ENCODE measurements at places on chromosomes 5 and 9.

DNA sequence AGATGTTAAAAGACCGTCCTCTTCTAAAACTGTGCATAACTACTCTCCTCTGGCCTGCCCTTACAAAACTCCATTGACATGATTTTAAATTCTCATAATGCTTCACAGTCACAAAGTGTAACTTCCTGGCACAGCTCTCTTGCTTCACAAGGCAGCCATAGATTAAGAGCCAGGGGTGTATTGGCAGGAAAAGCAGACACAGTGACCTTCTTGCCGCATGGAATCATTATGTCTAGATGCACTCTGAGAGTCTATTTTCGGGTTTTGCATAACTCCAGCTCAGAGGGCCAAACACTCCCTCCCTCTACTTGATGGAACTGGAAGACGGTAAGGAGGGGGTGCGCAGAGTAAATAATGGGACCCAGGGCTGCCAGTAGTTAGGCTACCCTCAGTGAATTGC, 110.1 kb downstream of the MARCHF3 start:
- DNase-seq = no peak

DNA sequence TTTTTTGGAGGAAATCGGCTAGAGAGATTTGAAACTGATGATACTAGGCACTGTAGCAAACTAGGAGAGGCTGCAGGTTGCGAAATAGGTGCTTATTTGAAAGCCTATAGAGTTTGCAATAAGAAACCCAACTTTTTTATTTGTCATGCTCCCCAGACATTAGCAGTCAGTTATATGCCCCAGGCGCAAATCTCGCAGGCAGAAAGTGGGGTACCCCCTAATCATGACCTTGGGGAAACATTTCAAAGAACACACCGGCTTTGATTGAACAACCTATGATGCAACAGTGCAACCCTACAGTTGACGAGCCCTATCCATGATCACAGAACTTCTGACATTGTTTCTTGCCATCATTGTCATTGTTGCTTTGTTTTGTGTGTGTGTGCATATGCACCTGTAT, 510.5 kb downstream of the RAB3C start:
- no peak for DNase-seq

DNA sequence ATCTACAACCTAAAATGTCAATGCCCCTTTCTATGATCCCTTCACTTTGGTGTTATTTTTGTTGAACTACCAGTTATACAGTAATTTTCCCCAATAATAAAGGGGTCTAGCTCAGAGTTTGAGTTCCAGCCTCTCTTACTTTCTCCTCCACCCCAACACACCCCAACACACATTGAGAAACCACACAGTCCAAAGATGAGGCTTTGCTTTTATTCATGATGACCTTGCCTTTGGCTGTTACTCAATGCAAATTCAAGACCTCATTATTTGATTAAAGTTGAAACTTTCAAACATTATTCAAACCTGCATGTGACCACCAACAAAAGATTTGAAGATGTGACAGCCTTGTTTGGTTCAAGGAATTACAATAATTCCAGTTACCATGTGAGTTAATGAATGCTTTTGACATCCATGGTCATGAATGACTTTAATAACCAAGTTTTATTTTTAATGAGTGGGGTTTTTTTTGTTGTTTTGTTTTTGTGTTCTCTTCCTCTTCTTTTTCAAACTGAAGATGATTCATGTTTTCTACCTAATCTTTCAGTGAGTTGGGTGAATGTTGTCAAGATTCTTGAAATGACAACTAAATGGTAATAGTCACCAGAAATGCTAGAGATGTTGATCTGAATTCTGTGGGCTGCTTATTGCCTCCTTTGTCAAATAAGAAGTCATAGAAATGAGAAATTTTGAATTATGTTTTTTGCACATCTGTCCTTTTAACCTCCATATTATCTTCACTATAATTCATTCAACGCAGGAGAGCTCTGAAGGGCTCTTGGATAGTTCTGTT, 106.0 kb downstream of the HACD4 start:
- DNase-seq = no peak

DNA sequence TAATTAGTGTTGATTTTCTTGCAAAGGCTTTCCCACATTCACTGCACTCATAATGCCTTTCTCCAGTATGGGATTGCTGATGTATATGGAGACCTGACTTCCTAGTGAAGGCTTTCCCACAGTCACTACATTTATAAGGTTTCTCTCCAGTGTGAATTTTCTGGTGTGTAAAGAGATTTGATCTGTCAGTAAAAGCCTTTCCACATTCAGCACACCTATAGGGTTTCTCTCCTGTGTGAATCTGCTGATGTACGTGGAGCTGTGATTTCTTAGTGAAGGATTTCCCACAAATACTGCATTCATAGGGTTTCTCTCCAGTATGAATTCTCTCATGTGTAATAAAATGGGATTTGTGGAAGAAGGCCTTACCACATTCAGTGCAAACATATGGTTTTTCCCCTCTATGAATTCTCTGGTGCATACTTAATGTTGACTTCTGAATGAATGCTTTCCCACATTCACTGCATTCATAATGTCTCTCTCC, 31.1 kb downstream of the ZNF484 start:
- DNase-seq = no peak

DNA sequence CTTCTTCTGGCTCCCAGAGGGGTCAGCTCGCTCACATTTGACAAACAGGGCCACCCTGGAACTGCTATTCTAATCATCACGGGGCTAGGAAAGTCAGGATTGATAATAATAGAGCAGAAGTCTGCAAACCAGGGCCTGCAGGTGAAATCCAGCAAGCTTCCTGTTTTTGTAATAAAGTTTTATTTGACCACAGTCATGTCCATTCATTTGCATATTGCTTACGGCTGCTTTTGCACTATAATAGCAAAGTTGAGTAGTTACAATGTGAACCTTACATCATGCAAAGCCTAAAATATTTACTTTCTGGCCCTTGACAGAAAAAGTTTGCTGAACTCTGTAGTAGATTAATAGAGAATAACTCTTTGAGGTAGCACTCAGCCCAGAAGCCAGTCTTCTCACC, 63.2 kb upstream of the CTXN3 start:
- no peak for DNase-seq

DNA sequence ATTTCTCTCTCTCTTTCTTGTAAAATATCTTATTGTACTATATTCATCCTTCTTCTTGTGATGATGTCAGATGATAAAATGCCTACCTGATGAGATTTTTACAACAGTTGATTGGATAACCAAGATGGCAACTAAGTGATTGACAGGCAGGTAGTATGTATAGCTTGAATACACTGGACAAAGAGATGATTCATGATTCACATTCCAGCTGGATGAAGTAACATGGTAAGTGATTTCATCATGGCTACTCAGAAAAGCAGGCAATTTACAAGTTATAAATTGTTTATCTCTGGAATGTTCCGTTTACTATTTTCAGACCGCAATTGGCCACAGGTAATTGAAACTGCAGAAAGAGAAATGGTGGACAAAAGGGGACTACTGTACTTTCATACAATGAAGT, 1471.7 kb upstream of the C9orf72 start:
- no peak for DNase-seq

- no peak for DNase-seq
Measured at GRCh38 chr5:111583758-111584203, 71.4 kb upstream of the STARD4 start.

- no peak for DNase-seq
Measured at GRCh38 chr5:37838933-37839341, 904 bp downstream of the GDNF start.

DNA sequence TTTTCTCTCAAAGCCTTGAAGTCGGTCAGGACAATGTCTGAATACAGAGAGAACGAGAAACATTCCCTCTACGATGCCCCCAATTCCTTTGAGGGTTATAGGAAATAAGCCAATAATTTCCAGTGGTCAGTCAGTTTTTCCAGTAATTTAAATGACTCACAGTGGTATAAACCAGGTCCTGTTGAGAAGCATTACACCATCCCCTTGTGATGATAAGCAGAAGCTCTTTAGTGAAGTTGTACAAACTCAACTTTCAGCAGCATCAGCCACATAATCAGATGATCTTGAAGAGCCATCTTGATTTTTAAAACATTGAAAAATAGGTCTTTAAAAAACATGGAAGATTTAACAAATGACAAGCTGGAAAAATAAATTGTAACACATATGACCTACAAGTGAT, 173.9 kb upstream of the ZNF462 start:
- no peak for DNase-seq

- DNase-seq = no peak
Measured at GRCh38 chr9:130598188-130598587, 18.8 kb downstream of the FUBP3 start.

DNA sequence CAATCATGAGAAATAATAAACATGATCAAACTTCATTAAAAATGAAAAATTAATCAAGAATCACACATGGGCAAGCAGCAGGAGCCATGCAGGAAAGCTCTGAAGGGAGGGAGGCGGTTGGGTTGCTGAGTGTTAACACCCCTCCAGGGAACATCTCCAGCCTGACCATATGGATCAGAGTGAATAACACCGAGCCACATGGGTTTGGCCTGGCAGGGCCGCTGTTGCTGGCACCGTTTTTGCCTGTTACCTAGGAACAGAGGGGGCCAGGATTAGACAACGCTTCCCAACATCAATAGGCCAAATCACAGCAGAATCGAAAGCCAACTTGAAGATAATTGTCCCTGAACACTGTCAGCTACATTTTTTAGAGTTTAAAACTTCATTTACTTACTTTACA, 160.2 kb downstream of the DENND1A start:
- DNase-seq = no peak

DNA sequence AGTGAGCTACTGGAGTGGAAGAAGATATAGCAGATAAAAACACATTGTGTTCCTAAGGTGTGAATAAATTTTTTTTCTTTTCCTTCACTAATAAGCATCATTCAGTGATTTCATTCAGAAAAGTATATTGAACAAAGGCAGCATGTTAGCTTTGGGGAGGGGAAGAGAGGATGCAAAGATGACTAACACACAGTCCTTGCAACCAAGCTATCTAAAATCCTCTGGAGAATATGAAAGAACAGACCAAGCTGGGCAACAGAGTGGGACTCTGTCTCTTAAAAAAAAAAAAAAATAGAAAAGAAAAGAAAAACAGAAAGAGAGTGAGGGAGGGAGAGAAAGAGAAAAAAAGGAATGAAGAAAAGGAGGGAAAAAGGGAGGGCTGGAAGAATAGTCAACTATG, 22.3 kb upstream of the OMD start:
- no peak for DNase-seq

DNA sequence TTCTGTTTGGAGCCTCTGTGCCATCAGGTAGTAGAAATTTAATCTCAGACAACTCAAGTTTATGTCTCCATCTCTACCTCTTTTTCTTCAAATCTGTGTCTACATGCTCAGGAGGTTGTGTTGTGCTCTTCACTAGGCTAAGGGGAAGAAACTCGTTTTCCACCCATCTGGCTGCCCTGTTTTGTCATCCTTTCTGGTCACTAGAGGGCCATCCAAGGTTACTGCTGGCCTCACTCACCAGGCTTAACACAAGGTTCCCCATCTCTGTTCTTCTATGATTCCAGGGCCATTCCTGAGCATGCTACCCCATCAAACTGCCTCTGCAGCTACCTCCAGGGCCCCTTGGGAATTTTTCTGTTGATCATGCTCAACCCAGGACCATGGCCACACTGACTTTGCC, 213.3 kb upstream of the FBXL7 start:
- DNase-seq = no peak

DNA sequence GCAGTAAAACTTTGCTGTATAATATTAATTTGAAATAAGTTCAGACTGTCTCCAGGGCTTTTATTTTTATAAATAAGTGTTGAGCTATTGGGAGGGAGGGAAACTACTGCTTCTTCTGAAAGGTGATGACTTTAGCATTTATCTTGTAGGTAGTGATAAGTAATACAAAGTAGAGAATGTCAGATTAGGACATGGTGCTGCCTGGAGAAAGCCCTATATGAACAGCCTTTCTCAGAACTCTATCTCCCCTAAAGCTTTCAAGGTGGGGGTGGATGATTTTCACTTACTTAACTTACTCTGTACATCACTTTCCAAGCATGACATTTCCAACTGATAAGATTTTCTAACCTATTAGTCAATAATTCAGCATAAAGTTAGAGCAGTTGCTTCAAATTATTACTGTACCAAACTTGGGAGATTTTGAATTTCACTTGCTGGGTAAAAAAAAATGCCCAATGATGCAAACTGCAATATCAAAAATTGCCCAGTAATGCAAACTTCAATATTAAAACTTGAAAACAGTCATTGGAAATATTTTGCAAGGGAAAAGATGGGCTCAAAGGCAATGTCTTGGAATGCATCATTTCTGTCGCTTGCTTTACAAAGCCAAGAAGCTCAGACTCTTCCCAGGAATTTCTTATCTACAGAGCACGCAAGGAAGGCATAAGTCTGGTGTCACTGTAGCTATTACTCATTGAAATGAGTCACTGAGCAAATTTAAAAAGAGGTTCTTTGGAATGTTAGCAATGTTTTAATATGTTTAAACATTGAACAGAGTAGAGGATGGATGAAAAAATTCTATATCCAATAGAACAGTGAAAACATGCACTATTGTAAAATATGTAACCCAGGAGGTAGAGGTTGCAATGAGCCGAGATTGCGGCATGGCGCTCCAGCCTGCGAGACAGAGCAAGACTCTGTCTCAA, 569.5 kb downstream of the PSAT1 start:
- DNase-seq = no peak

GRCh38 chr9:3992924-3993323, 306.9 kb downstream of the GLIS3 start:
- no peak for DNase-seq

- DNase-seq = no peak
Measured at GRCh38 chr9:14340219-14340873, 26.4 kb upstream of the NFIB start.

DNA sequence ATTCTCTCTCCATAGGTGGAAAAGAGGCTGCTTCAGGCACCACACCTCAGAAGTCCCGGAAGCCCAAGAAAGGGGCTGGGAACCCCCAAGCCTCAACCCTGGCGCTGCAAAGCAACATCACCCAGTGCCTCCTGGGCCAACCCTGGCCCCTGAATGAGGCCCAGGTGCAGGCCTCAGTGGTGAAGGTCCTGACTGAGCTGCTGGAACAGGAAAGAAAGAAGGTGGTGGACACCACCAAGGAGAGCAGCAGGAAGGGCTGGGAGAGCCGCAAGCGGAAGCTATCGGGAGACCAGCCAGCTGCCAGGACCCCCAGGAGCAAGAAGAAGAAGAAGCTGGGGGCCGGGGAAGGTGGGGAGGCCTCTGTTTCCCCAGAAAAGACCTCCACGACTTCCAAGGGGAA, 16.4 kb downstream of the CD74 start:
- no peak for DNase-seq

DNA sequence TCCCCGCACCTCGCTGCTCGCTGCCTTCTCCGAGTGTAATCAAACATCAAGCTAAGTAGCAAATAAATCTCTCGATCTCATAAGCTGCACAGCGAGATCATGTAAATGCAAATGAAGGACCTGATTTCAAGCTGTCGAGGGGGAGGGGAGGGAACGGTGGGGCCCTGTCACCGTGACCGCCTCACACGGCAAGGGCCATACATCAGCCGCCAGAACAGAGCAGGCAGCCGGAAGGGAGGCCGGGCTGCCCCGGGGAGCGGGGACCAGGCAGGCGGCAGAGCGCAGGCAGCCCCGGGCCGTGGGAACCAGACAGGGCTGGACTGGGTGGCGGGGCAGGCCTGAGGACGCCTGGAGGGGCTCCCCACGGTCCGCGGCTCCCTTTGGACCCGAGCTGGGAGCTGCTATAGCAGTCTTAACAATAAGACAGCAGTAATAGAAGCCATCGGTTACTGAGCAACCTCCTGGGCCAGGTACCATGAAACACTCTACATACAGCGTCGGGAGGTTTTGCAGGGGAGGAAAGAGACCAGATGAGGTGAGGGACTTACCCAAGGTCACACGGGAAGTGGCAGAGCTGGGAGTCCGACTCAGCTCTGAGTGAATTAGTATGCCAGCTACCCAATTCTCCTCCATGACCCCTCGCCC, 76.8 kb downstream of the CFAP77 start:
- peak; percentile 7 for DNase-seq

- no peak for DNase-seq
Measured at GRCh38 chr5:89728750-89729149, 680.8 kb downstream of the CETN3 start.
